ENCODE measurements at places on chromosomes 6 and 20.

GRCh38 chr20:33945391-33946081, 48.2 kb upstream of the RALY start:
- no peak for DNase-seq

DNA sequence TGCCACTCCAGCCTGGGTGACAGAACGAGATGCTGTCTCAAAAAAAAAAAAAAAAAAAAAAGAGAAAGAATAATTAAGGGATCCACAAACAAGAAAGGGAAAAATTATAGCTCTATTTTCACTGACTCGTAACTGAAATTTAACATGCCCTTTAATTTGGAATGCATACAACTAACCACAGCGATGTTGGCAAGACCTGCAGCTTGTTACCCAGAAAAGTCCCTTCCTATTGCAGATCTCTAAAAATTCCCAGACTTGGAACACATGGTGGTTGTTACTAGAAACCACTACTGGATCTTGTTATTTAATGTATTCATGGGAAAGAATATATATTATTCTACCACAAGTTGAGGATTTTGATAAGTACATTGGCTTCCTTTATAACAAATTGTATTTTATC, 27.8 kb upstream of the SMIM28 start:
- no peak for DNase-seq

GRCh38 chr6:159943101-159943632, 25.7 kb upstream of the IGF2R start:
- DNase-seq = no peak

- no peak for DNase-seq
These were observed 101.1 kb upstream of the PLCB4 start for GRCh38 chr20:8967641-8968245.

- DNase-seq = no peak
These were observed 43.3 kb downstream of the NOX3 start for GRCh38 chr6:155412335-155412734.

GRCh38 chr6:40845553-40845952, 193.5 kb downstream of the UNC5CL start:
- DNase-seq = no peak

GRCh38 chr6:153103319-153103655, 27.8 kb downstream of the RGS17 start:
- DNase-seq = no peak

GRCh38 chr6:13053006-13053461, 275.3 kb downstream of the TBC1D7 start:
- no peak for DNase-seq

DNA sequence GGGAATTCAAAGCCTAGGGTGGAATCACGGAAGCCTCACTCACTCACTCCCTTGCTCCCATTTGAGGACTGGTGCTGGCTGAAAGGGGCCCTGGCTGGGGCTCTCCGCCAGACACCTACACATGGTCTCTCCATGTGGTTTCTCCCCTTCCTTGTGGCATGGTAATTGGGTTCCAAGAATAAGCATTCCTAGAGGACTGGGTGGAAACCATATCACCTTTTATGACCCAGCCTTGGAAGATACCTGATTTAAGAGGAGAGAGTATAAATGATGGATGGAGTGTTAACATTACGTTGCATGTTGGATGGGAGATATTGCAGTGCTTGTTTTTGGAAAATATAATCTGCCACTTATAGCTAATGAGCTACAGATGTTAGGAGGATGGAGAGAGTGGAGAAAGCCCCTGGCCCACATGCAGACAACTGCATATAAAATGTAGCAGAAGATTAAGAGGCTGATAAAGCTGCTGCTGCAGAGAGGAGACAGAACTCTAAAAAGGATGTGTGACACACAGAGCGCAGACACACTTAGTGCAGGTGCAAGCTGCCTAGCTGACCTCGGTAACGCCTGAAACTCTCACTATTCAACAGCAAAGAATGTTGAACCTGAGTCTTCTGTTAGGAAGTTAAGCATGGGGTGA, 23.3 kb upstream of the CDKN1A start:
- no peak for DNase-seq

DNA sequence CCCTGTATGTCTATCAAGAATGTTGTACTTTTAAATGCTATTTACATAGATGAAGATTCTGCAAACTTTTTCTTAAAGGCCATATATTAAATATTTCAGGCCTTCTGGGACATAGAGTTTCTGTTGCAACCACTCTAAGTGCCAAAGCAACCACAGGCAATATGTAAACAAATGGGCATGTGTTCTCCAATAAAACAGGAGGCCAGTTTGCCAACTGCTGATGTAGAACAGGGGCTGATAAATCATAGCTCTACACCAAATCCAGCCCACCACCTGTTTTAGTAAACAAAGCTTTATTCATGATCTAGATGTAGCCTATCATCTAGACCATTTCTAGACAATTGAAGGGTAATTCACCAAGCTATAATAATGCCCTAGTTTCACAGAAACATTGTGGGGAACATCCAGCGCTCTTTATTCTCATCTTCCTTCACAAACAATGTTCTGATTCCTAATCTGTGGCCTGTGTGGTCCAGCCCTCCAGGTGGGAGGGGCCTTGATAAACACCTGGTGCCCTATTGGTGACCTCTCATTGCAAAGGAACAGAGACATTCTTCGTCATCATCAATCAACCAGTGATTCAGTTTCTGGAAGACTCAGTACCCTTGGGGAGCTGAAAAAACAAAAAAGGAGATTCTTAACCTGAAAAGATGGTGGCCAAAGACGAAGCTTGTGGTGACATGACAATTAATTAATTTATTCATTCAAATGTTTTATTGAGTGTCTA, 80.2 kb downstream of the PREP start:
- DNase-seq = no peak

DNA sequence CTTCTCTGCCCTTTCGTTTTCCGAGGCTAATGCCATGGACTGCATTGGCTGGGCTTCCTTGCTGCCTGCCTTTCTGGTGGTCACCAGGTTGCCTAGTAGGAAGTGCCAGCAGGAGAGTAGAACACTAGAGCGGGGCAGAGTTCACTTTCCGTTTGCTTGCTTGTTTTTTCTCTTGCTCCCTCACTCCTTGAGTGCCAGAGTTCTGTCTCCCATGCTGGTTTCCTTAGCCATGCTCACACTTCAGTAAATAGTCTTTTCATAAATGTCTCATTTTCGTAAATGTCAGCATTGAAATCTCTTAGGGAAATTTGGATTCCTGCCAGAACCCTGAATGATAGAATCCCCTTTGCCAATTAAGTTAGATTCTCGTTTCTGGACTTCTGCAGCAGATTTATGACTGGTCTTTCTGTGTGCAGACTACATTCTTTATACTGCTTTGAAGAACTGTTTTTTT, 63.9 kb downstream of the FAM83B start:
- no peak for DNase-seq

DNA sequence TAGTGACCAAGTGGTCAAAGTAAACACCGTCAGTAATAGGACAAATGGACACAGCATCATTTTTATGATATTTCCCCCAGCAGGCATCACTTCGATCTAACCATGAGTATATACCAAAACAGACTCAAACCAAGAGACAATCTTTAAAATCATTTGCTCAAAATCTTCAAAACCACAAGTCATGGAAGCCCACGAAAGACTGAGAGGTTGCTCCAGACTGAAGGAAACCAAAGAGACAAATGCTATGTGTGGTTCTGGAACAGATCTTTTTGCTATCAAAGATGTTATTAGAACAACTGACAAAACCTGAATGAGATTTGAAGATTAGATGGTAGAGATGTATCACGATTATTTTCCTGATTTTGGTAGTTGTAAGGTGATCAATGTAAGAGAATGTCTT, 197.7 kb downstream of the TBXT start:
- DNase-seq = no peak

DNA sequence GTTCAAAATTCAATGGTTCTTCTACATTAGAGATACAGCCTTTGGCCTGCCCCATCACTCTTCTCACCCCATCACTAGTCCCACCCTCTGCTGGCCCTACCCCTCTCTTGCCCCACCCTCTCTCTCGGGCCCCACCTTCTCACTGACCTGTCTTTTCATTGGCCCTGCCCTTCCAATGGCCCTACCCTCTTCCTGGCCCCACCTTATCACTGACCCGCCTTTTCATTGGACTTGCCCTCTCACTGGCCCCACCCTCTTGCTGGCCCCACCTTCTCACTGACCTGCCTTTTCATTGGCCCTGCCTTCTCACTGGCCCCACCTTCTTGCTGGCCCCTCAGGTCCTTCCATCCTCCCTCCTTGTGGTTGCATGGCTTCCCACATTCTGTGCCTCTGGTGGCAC, 107.2 kb upstream of the PLEKHG1 start:
- no peak for DNase-seq

DNA sequence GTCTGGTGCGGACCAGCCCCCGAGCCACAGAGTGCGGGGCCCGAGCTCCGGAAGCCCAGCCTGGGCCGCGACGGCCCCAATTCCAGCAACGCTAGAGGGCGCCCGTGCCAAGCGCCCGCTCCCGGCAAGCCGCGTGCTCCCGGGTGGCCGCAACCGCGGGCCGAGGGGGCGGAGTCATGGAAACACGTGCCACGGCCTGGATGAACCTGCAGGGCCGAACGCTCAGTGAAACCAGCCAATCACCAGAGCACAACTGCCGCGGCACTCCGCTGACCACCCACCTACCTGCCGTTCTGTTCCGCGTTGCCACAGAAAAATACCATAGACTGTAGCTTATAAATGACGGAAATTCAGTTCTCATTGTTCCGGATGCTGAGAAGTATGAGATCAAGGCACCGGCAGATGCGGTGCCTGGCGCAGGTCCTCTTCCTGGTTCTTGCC, 85.7 kb upstream of the FOXC1 start:
- peak; percentile 69 for DNase-seq

DNA sequence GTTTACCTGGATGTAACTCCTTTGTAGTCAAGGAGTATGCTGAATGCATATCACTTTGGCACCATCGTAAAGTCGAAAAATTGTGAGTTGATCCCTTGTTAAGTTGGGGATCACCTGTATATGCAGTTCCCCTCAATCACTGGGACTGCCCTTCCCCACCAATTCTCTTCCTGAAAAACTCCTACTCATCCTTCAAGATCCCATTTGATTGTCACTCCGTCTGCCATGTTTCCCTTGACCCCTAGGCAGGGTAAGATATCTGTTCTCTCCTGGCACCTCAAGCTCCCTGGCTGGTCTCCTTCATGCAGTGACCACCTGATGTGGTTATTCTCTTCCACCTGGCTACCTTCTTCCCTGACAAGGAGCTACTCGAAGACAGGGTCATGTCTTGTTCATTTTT, 10.0 kb upstream of the NOL4L start:
- DNase-seq = no peak

- no peak for DNase-seq
These were observed 5.0 kb upstream of the ADGRF1 start for GRCh38 chr6:47047097-47047478.

DNA sequence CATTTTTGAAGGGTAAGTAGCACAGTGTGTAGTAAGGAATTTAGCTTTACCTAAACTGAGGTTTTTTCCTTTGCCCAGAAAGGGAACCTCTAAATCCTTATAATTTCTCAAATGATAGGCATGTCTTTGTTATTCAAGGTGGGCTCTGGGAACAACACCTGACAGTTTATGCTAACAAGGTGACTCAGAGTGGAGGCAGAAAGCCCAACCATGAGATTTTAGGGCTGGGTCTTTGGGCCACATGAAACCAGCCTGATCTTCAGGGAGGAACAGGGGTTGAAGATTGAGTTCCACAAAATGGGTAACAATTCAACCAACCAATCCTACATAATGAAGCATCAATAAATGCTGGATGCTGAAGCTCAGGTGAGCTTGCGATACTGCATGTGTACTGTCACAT, 46.6 kb downstream of the PRSS35 start:
- no peak for DNase-seq

DNA sequence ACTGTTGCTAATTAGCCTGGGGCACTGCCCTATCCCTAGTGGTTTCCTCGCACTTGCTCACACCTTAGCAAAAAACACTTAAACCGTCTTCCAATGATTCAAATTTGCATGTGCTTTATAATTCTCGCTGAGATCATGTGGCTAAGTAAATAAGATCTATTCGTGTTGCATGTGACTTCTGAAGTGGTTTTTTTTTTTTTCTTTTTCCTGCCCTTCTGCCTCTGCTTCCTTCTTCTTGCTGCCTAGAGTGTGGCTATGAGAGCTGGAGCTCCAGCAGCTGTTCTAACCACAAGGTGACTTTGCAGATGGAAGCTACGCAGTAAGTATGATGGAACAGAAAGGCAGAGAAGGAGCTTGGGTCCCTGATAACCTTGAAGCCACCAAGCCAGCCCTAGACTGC, 36.5 kb downstream of the SULF2 start:
- no peak for DNase-seq

- DNase-seq = no peak
These were observed 1.1 kb downstream of the PAX1 start for GRCh38 chr20:21706261-21707195.

GRCh38 chr20:63687419-63688178, 8.9 kb upstream of the TNFRSF6B start:
- no peak for DNase-seq

- DNase-seq = no peak
These were observed 1.2 kb downstream of the GRM4 start for GRCh38 chr6:34144581-34145160.

DNA sequence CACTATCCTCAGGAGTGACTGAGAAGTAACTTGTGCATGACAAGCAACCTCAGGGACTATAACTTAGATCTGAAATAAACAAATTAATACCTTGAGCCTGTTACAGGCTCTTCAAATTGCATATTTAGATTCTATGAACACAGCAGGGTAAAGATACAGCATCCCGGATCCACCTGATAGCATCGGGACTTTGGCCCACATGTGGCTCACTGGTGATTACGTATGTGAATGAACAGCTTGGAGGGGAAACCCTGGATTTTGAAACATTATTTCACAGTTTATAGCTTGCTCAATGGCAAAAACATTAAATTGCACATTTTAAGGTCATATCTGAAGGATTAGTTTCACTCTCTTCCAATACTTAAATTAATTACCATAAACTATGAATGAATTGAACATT, 133.2 kb downstream of the KHDRBS2 start:
- no peak for DNase-seq

GRCh38 chr20:4063631-4064030, 48.3 kb upstream of the RNF24 start:
- DNase-seq = no peak

GRCh38 chr6:140002396-140003022, 628.1 kb upstream of the CITED2 start:
- DNase-seq = no peak

Measured in stimulated activated CD4-positive, alpha-beta T cell treated with anti-CD3 and anti-CD28 coated beads, TNF-alpha, amount 100 ng/mL, for 4 hours (primary cell).